Epithelial cell of proximal tubule (primary cell): ENCODE measurements at places on chromosomes 5 and 9. TPM values are rescaled to one million over a fixed set of nuclear protein-coding genes. Genes with fewer than 3 reads are reported as not detected.
A peak's percentile ranks its signal among the peaks of the same experiment; 100 is the strongest.

ZNF618 gene
- total RNA-seq: 3.9 and 5.6 TPM in 2 replicates

DNA sequence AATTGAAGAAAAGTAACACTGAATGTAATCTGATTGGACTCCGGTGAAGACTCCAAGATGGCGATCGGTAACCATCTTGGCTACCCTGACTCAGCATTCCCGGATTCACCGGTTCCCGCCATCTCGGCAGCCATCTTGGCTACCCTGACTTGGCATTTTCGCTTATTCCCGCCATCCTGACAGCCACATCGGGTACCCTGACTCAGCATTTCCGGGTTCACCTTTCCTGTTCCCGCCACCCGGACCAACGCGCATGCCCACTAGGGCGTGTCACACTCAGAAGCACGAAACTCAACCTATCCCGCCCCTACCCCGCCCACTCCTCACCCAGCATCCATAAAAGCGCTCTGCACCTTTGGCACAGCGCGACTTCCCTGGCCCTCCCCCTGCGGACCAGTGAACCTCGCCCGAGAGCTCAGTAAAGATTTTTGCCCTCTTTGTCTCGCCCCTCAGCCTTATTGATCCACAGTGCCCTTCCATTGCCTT lies 17.2 kb downstream of the SPTLC1 start:
- peak; percentile 44 for DNase-seq

PGM5 gene
- total RNA-seq: 1.2 TPM in 1 of 2 replicates, not detected in the other

DNA sequence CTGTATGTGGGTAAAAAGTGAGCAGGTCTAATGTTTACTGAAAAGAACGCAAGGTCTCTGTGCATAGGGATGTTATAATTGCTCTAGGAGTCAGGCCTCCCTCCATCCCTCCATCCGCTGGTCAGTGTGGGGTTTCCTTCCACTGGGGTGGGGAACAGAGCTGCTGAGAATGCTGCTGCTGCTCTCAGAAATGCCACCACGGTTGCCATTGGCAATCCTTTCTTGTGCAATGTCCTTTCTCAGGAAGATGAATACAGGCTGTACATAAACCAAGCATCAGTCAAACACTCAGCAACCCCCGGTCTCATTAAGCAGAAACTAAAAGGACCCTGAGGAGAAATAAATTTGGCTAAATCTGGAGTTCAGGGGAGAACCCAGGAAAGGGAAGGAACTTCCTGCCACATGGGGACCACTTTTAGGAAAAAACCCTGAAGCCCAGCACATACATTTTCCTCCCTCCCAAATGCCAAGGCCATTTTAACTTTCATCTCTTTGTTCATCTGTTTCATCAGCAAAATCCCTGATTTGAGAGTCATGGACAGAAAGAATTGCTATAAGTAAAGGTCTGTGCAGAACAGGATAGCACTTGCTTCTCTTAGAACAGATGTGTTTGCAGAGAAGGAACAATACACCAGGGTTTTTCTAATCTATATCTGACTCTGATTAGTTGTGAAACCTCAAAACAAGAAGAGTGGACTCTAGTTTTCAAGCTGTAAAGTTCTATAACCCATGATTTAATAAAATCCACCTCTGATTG lies 70.4 kb upstream of the SLC1A3 start:
- no peak for DNase-seq

GRCh38 chr9:130857864-130858738 lies 23.0 kb downstream of the ABL1 start:
- peak; percentile 70 for DNase-seq

- DNase-seq: no peak
Measured at GRCh38 chr9:120394058-120394669, 185.8 kb downstream of the CDK5RAP2 start.

DNA sequence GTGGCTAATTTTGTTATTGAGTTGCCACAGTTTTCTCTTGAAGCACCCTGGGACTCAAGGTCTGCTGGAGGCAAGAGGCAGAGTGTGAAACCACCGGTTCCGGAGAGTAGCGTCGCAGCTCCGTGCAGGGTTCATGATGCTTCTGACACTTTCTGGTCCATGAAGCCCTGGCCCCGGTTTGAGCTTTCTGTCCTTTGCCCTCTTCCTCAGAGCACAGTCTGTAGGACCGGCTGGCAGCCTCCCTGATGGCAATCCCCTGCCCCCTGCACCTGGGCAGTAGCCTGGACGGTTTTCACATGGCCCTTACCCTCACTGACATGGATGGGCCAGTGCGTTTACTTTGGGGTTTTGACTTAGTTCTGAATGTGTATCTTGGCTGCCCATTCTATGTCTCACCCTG lies 111.9 kb downstream of the PJA2 start:
- DNase-seq: no peak

GRCh38 chr5:161549106-161549505 lies 2.6 kb upstream of the GABRB2 start:
- DNase-seq: no peak

- DNase-seq: no peak
Measured at GRCh38 chr5:181173420-181174342, 26.3 kb downstream of the OR2V2 start.

DNA sequence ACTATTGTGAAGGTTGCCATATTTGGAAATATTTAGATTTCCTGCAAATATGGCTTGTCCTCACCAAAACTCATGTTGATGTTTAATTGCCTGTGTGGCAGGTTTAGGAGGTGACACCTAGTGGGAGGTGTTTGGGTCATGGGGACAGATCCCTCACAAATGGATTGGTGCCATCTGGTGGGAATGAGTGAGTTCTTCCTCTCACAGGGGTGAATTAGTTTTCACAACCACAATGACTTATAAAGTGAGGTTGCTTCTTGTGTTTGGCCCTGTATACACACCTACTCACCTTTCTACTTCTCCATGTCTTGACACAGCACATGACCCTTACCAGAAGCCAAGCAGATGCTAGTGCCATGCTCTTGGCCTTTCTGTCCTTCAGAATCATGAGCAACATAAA lies 41.1 kb downstream of the ISOC1 start:
- no peak for DNase-seq

GABRA6 gene
- total RNA-seq: not detected in 2 replicates

DNA sequence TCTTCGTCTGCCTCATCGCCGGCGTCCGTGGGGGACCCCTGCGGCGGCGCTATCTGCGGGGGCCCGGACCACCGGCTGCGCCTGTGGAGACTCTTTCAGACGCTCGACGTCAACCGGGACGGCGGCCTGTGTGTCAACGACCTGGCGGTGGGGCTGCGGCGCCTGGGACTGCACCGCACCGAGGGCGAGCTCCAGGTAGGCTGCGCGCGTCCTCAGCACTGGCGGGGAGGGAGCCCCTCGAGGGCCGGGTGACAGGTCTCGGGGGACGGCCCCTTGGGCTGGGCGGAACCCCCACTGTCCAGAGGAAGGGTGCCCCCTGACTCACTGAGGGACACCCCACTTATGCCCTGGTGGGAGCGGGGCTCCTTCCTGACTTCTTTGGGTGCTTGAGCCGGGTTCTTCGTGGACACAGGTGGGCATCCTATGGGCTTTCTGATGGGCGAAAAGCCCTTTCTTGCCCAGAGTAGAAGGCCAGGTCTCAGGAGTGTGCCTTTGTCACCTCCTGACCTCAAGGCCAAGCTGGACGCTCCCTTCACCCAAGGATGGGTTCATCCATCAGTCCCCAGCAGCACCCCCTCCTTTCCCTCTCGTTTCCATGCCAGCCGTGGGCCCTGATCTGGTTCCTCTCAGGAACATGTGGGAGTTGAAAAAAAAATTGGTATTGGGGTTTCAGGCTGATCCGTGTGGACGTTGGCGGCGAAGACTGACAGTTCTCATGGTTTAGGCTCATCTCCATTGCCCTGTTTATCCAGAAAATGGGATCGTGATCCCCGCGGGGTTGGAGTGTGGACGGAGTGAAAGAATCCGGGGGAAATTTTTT lies 564 bp downstream of the SLC25A25 start:
- DNase-seq: no peak

INSL4 gene
- total RNA-seq: not detected in 2 replicates

DNA sequence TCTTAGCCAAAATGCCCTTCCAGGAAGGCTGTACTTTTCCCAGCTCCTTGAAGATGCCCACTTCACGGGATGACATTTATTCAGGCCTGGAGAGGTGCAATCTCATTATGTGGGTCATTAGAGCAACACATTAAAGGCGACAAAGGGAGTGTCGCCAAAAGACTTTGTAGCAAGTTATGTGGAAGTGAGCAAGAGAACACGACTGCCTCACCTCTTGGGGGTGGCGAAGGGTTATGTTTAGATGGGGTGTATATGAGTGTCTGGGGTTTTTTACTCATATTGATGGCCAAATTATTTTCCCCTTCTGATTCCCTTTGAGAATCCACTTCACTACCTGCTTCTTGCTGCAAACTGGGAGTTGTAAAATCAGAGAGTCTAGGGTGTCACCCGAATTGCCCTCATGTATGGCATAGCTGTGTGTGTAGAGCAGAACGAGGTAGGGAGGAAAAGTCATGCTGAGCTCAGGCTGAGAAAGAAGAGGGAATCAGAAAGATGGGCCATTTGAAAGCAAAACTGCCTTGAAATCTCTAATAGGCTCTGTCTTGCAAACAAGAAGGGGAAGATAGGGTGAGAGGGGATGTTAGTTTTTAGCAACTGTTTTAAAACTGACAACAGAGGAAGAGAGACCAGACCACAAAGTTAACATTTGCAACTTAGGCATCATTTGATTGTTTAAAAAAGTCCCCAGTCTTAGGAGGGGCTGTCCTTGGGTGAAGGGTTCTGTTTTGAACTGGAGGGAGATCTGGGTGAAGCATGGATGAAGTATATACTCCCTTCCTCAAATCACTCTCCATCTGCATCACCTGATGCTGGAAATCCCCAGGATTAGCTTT lies 97.1 kb upstream of the IL12B start:
- no peak for DNase-seq

GRCh38 chr9:109907400-109907799 lies 127.4 kb downstream of the PALM2AKAP2 start:
- no peak for DNase-seq

DNA sequence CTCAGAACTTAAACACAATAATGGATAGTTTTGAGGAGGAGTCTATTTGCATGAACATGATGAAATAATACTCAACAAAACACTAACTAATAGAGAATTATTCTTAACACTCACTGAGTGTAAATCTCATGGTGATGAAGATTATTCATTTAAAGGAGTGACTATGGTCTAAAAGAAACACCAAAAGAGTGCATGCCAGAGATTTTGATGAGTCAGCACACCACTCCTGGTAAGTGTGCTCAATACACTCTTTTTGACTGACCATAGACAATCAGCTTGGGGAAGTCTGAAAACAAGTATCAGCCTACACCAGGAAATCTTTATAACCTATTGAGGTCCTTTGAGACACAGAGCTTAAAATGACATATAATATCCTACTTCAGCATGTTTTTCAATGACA lies 6.8 kb upstream of the FST start:
- DNase-seq: no peak

- no peak for DNase-seq
Measured at GRCh38 chr9:7340451-7340850, 459.1 kb downstream of the DMAC1 start.

DNA sequence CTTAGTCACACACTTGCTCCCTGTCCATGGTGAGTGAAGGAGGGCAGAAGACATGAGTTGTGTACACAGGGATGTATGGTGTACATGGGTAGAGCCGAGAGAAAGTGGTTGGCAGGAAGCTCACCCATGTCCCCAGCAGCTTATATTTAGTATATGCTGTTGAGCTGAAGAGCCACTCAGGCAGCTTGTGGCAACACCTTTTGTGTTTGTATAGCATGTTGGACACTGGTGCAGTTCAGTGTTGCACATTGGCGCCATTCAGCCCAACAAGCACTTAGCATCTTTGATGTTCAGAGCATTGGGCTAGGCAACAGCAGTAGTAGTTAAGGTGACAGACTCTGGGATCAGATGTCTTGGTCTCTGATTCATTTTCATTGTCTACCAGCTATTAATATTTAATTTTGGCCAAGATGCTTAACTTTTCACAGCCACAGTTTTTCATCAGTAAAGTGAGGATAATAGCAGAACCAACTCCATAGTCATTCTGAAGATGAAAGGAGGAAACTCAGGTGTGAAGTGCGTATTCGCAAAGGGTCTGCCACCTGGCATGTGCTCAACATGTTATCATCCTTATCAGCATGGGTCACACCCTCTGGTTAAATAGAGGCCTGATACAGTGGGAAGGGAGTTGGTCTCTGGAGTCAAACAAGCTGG lies 184.8 kb downstream of the NR3C1 start:
- DNase-seq: no peak

GRCh38 chr5:52544738-52545137 lies 243.0 kb upstream of the ITGA1 start:
- no peak for DNase-seq

TNFSF15 gene
- total RNA-seq: 0.81 and 0.87 TPM in 2 replicates

PCDHGA3 gene
- total RNA-seq: 0.36 and 0.52 TPM in 2 replicates

GRCh38 chr9:122226142-122226757 lies 2.5 kb downstream of the LHX6 start:
- DNase-seq: no peak

- DNase-seq: peak; percentile 6
Measured at GRCh38 chr5:40486437-40487275, 193.1 kb upstream of the PTGER4 start.

- DNase-seq: no peak
Measured at GRCh38 chr5:172106511-172107356, 81.3 kb downstream of the STK10 start.

GRCh38 chr9:14485366-14485765 lies 171.4 kb upstream of the NFIB start:
- no peak for DNase-seq

DNA sequence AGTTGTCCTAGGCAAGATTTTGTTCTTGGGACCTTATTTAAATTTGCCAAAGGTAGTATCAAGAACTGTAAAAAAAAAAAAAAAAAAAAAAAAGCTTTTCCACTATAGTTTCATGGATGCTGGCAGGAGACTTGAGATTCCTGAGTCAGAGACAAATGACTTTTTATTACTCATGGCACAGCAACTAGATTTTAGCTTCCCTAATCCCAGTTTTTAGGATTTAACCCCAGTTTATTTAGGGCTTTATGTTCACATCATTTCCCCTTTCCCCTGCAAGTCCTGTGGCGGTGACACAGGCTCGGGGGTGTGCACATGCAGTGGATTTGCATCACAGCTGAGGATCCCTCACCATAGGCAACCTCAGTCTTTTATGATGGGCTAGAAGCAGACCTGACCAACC lies 144.9 kb downstream of the GOLPH3 start:
- no peak for DNase-seq

DNA sequence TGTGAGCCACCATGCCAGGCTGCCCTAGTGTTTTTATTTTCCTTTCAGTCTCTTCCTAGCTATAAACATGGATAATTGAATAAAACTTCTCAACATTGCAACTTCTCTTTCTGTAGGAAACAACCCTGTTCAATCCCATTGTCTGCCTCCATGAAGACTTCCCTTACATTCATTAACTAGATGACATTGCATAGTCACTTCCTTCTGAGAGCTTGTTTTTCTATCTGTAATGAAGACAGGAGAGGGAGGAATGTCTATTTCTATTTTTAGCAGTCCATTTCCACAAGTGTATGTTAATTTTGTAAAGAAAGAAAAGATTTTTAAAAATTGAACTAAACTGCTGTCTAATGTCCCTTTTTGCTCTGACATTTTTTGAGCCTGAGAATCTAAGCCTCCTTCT lies 55.6 kb upstream of the MELK start:
- peak; percentile 50 for DNase-seq

DNA sequence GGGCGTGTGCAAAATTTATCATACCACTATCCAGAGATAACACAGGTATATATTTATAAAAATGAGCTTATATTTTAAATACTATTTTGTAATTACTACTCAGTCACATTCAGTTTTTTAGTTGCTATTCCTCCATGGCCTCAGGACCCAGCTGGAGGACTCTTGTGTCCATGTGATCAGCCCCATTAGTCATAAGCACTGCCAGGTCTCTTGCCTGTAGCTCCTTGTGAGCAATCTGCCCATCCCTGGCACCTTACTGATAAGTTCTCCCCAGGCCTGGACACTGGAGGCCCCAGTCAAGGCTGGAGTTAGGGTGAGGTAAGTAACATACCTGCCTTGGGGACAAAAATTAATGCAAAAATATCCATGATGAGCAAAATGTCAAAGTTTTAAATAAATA lies 29.5 kb upstream of the ADRB2 start:
- DNase-seq: no peak
